ENCODE measurements at places on chromosomes 6 and 20.

DNA sequence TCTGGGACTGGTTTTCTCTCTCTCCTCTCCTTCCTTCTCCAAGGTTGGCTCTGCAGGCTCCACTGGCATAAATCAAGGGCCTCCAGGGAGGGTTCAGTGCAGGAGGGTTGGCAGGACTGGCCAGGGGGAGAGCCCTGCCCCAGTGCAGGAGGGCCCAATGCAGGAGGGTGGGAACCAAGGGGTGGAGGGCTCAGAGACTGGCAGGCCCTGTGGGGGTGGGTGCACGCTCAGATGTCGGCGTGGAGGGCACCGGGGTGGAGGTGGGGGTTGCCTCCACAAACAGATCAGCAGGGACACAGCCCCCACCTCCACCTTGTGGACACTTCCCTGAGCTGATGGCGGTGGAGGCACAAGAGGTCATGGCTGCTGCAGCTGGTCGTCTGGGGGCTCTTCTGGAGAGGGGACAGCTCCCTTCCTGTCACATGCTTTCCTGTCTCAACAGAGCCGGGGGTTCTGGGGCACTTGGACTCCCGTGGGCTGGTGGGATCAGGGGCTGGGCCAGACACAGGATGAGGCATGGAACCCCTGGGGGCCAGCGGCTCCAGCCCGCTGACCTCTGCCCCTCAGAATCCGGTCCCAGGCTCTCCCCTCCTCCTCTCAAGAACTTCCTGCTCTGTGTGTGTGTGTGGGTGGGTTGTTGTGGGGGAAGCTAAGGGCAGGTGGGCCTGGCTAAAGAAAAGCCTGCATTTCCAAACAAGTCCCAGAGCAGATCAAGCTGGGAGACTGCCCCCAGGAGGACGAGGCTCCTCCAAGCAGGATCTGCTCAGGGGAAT lies 2.7 kb upstream of the ABHD16B start:
- DNase-seq: peak; percentile 88

- no peak for DNase-seq
Measured at GRCh38 chr6:4818272-4818938, 42.2 kb downstream of the CDYL start.

DNA sequence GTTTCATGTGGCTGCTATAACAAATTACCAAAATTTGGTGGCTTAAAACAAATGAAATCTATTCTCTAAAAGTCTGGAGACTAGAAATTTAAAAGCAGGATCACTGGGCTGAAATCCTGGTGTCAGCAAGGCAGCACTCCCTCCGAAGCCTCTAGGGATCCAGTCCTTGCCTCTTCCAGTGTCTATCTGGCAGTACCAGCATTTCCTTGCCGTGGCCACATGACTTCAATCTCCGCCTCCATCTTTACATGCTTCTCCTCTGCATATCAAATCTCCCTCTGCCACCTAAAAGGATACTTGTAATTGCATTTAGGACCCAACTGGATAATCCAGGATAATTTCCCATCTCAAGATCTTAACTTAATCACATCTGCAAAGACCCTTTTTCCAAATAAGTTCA lies 30.2 kb downstream of the ARHGAP18 start:
- no peak for DNase-seq

DNA sequence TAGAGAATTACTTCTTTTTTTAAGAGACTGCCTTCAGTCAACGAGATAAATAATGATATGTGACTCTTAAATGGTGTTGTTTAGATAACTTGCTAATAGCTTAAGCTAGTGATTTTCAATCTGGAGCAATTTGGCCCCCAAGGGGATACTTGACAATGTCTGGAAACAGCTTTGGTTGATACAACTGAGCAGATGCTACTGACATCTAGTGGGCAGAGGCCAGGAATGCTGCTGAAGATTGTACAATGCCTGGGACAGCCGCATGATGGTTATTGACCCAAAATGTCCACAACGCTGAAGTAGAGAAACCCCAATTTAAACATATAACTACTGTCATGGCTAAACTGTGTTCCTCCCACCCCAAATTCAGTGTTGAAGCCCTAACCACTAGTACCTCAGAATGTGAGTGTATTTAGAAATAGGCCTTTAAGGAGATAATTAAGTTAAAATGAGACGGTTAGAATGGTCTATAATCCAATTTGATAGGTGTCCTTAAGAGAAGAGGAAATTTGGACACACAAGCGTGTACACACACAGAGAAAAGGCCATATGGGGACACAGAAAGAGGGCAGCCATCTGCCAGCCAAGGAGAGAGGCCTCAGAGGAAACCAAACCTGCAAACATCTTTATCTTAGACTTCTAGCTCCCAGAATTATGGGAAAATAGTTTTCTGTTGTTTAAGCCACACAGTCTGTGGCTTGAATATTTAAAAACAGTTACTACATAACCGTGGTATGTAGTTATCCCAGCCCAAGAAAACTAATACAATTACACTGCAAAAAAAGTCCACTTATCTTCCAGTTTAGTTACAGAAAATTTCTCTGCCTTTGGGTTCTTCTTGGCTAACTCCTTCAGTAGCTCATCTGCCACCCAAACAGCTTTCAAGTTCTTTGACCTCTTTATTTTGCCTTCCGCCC lies 22.2 kb downstream of the RWDD2A start:
- peak; percentile 81 for DNase-seq

DNA sequence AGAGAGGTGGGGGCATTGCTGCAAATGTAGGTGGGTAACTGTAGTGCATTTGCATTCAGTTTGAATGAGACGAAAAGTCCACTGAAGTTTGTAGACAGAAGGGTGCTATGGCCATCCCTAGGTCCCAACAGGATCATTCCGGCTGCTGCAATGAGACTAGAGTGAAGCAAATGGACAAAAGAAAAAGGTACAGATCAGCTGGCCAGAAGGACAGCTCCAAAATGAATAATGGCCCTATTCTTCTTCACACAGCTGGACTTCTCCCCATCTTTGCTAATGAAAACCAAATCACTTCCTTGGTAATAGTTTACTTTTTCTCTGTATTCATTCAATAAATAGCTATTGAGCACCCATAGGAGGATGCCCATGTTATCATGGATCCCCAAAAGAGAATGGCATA lies 56.4 kb upstream of the TPD52L1 start:
- no peak for DNase-seq

GRCh38 chr20:53621482-53622246 lies 28.0 kb upstream of the ZNF217 start:
- DNase-seq: peak; percentile 58

All from NB4 (cell line).